ENCODE measurements at places on chromosomes 12 and 14. TPM values are rescaled to one million over a fixed set of nuclear protein-coding genes. Genes with fewer than 3 reads are reported as not detected.

TMEM179 gene
- total RNA-seq = not detected

CRADD gene
- total RNA-seq = 11.9 TPM

OTUB2 gene
- 1.8 TPM for total RNA-seq

AKAP3 gene
- 2.3 TPM for total RNA-seq

TBK1 gene
- total RNA-seq = 22.9 TPM

LRTM2 gene
- total RNA-seq = not detected

Data from activated naive CD4-positive, alpha-beta T cell treated with anti-CD3 and anti-CD28 coated beads, Interleukin-2, amount 10 ng/mL, durations not matched to agents 5 hours and 36 hours (primary cell).